ENCODE measurements at places on chromosomes 6 and 20.

GRCh38 chr6:107787589-107787960 is 36.5 kb downstream of the SCML4 start:
- no peak for DNase-seq

DNA sequence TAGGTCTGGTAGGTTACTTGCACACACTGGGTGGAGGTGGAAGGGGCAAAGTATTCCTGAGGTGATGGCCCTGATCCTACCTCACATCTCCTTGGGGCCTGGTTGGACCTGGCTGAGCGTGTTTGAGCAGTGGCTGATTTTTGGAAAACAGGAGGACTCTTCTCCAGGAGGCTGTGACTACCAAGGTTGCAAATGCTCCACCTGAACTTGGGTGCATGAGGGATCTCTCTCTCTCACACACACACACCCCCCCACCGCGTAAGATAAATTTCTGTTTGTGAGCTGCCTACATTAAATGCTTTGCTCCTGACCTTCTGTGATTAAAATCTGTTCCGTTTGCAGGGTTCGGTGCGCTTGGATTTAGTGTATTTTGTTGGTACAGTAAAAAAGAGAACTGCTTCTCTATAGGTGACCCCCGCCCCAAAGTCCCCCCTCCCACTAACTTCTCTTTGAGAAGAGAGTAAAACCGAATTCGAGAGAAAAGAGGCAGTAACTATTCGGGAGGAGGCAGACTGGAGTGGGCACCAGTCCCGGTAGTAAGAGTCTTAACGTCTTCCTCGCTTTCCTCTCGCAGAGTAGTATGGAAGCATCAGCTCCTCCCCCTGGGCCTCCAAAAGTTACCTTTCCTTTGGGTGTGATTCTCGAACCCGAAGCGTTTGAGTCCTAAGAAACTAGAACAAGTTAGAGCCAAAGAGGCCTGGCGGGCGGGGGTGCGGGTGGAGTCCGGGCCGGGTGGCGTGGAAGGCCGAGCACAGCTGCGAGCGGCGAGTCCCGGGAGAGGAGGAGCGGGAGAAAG is 585 bp upstream of the DSE start:
- peak; percentile 94 for DNase-seq

DNA sequence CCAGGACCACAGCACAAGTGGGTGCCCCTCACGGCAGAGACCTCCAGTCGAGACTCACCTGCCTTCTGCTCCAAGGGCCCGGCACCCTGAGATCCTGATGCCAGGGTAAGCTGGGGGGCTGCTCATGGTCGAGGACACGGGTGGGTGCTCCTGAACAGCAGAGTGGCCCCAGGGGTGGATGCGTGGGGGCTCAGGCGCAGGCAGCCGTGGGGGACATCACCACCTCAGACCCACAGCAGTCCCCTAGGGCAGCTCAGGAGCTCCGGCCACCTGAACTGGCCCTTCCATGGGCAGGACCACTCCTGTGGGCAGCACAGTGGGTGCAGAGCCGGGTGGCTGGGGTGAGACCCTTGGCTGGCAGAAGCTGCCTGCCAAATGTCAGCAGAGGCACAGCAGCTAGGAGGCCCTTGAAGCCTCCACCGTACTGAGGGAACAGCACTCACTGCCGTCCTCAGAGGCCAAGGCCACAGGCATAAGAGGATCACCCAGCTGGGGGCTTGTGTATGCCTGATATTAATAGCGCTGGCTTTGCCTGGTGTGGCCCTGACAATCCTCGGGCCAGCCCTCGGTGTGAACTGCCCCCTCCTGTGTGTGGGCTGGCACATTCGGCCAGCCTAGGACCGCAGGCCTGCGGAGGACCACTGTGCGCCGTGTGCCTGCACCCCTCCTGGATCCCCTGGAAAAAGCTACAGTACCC is 5.4 kb downstream of the UCKL1 start:
- DNase-seq = no peak

- DNase-seq = peak; percentile 84
Measured at GRCh38 chr6:107114926-107115694, at the start of gene BEND3. Gene BEND3 (minus strand): TSS chr6:107115515. CDS start chr6:107099285, 16,230 bp downstream.

DNA sequence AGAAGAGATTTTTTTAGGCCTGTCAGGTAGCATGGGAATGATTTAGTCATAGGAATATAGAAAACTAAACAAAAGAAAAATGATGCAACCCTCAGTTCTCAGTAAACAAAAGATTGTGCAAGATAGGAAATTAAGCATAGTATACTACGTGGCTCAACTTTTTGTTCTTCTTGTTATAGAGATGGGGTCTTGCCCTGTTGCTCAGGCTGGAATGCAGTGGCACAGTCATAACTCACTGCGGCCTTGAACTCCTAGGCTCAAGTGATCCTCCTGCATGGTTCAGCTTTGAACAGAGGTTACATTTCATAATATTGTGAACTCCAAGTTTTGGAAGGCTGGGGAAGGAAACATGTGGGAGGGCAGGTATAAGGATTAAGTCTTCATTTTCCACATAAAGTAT is 28.5 kb downstream of the SLX4IP start:
- no peak for DNase-seq

DNA sequence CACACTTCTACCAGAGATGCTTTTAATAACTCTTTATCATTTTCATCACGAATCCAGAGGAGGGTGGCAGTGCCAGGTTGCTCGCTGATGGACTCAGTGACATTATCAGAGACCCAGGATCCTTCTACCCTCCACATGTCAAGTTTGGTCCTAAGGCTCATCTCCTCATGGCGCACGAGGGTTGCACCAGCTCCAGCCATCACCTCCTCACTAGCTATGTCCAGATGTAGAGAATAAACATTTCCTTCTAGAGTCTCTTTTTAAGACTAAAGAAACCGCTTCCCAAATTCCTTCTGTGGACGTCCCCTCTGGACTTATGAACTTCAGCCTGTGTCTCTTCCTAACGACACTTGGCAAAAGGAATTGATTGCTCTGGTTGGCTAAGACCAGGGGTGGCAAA is 178.7 kb downstream of the BMP7 start:
- DNase-seq = no peak

- no peak for DNase-seq
Measured at GRCh38 chr20:8912731-8913130, 156.2 kb upstream of the PLCB4 start.

DNA sequence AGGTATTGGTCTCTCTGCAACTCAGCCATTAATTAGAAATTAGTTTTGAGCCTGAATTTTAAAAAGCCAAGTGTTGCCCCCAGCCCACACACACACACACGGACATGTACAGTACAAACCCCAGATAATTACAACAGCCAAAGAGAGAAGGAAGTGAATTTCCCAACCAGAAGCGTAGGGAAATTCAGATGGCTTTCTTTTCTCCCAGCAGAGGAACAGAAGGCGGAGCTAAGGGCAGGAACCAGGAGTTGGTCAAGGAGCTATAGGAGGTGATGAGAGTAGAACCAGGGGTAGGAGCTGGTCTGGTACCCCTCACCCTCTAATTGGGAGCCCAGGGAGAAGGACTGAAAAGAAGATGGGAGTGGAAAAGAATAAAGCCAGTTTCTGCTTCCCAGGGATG is 3.9 kb upstream of the ZBTB9 start:
- peak; percentile 26 for DNase-seq

DNA sequence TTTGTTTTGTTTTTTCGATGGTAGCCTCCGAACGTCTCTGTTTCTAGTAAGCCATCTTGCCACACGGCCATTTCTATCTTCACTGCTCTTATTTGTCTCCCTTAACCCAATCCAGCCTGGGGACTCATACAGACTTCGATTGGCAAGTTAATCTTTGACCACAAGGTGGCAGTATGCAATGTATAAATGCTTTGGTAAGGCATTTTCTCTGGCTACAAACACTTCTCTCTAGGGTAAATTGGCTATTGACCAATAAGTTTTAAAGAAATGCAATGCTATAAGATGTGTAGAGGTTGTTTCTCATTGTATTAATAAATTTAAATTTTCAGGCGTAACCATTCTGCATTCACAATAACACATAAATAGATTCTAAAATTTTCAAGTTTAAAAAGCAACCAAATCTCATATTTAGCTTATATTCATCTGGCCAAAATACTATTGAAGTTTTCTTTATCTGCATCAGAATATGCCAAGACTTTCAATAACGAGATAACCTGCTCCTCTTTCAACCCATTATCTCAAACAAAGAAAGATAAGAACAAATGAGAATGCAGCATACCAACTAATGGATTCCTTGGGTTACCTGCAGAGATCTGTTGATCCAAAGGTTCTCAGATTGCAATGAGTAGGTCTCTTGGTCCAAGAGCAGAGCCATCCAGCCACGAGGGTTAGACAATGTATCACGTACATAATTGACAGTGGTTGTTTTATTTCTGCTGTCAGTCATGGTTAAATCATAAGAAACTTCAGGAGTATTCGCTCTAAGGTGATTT is 231.9 kb downstream of the PKHD1 start:
- no peak for DNase-seq

GRCh38 chr6:161503570-161503969 is 229.7 kb upstream of the AGPAT4 start:
- DNase-seq = no peak

- peak; percentile 95 for DNase-seq
Measured at GRCh38 chr20:43590392-43591303, at the start of gene IFT52. Gene IFT52 (plus strand): TSS chr20:43590937. CDS start chr20:43594699, 3,762 bp downstream.

DNA sequence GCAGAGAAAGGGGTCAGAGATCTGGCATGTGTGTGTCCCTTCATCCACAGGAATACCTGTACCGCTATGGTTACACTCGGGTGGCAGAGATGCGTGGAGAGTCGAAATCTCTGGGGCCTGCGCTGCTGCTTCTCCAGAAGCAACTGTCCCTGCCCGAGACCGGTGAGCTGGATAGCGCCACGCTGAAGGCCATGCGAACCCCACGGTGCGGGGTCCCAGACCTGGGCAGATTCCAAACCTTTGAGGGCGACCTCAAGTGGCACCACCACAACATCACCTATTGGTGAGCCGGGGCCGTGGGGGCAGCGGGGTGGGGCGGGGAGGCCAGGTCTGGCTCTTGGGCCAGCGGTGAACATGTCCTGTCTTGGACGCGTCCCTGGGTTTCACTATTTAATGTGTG is 1.1 kb downstream of the MMP9 start:
- no peak for DNase-seq

- no peak for DNase-seq
Measured at GRCh38 chr20:32465092-32465900, 107.2 kb downstream of the ASXL1 start.

- no peak for DNase-seq
Measured at GRCh38 chr6:40542175-40542764, 44.9 kb downstream of the LRFN2 start.

DNA sequence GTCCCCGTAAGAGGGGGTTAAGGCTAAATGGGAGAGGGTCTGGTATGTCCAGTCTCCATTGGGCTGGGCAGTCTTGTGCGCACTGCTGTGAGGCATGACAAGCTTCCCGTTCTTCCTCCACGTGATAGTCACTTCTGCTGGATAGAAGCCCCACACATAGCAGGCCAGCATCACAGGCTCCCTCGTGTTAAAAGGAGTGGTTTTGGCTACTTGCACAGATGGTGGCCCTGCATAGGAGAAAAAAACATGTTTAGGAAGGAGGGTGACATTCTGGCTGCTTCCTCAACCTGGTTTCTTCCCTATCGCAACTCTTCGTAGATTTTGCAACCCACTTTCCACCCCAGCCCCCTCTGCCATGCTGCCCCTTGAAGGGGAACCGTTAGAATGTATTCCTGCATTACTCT is 3.6 kb downstream of the HLA-DMB start:
- DNase-seq = no peak

GRCh38 chr6:50602292-50602691 is 111.0 kb upstream of the TFAP2D start:
- no peak for DNase-seq

DNA sequence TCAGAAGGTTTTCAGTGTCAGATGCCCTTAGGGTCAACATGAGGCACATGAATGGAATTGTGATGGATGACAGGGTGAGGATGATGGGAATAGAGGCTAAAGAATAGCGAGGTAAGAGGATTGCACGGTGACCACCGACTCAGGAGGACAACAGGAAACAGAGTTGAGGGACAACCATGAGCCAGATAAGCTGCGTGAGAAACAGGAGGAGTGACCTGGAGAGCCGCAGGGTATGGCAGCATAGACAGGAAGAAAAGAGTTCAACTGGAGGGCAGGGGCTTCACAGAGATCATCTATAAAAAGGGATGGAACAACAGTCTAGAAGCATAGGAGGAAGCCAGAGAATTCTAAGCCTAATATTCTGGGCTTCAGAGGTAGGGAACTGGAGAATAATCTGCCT is 84.7 kb upstream of the ENPP5 start:
- DNase-seq = no peak

- no peak for DNase-seq
Measured at GRCh38 chr6:47687432-47687831, 10.9 kb upstream of the ADGRF4 start.

GRCh38 chr20:59103573-59103972 is 60.0 kb upstream of the ZNF831 start:
- no peak for DNase-seq

- DNase-seq = no peak
Measured at GRCh38 chr6:33950891-33951889, 147.4 kb upstream of the MLN start.

- no peak for DNase-seq
Measured at GRCh38 chr6:151160929-151161757, 78.6 kb upstream of the AKAP12 start.
